ENCODE measurements at places on chromosomes 5 and 9.

DNA sequence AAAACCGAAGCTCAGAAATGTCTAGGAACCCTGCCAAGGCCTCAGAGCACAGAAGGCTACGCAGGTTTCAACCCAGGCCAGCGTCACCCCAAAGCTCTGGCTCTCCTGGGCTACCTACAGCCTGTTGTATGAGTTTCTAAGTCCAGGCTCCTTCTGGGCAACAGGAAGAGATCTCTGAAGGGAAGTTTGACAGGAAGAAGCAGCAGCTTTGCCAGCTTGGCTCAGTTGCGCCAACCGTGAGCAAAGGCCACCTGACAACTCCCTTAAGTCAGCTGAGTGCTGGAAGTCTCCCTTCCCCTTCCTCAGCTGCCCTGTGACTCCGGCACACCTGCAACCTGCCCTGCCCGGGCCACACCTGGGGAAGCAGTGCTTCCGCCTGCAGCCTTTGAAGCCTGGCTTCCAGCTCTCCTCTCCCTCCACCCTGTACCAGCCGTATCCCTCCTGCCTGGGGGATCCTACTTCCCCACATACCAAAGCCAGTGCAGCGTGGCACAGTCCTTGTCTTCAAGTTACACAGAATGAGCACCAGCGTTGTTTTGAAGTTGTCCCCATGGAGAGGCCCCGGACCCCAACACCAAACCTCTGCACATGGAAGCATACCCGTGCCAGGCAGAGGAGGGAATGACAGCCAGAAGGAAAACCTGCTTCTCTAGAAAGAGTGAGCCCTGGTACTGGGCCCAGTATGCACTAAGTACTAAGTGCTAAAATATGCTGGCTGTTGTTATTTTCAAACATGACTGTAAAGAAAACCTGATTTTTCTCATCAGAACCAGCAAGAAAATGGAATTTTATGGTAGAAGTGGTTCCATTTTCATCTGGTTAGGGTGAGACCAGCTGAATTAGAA, 36.5 kb downstream of the SHB start:
- H3K4me3 ChIP-seq = no peak overlapping the region
- H3K36me3 ChIP-seq = no peaks in the 10 kb centered on the region
- peaks cover 6% of the 10 kb centered on the region for H3K4me1 ChIP-seq
- peaks cover 14% of the 10 kb centered on the region for H3K27me3 ChIP-seq
- no peak for DNase-seq
- peak overlapping the region; percentile 41 for H3K27ac ChIP-seq

GRCh38 chr9:79644601-79645000, 72.8 kb downstream of the TLE4 start:
- peak overlapping the region; percentile 12 for H3K27ac ChIP-seq
- DNase-seq = no peak
- peaks cover 14% of the 10 kb centered on the region for H3K4me1 ChIP-seq
- H3K36me3 ChIP-seq = peaks cover 2% of the 10 kb centered on the region
- no peak overlapping the region for H3K4me3 ChIP-seq

DNA sequence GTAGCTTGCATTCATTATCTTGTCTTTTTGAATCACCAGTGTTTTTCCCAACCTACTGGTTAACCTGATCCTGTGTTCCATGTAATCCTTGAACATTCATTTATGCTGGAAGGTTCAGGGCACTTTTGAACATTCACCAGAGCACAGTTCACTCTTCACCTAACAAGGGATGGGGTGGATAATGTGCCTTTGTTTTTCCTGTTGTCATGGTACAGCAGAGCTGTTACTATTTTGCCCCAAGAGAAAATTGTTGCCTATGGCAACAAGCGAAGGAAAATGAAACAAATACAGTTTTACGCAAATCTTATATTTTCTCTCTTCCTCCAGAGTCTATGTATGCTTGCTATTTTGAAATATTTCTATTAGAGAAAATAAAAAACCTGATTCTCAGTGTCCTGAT, 60.3 kb upstream of the RIOK2 start:
- H3K27ac ChIP-seq = no peak overlapping the region
- DNase-seq = no peak
- no peaks in the 10 kb centered on the region for H3K27me3 ChIP-seq
- H3K4me1 ChIP-seq = no peaks in the 10 kb centered on the region

GRCh38 chr9:32463500-32464293, 62.3 kb downstream of the RIGI start:
- no peak overlapping the region for H3K4me3 ChIP-seq
- DNase-seq = no peak

DNA sequence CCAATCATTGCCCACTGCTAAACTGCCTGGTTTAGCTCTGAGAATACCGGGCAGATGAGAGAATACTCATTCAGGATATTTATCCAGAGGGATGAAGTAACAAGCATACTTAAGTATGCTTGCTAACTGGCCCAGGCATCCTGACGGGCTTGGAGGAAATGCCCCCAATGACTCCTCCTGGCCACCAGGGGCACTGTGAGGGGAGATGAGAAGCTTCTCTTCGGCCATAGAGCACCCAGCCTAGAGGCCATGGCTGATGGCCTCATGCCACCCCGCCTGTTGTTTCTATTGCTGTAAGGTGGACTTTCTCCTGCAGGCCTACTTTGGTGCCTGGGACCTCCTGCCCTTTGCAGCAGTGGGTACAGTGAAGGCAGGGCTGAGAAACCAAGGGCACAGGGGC, 134.5 kb upstream of the FSTL4 start:
- H3K4me3 ChIP-seq = no peak overlapping the region
- peaks cover 51% of the 10 kb centered on the region for H3K27me3 ChIP-seq
- H3K4me1 ChIP-seq = no peaks in the 10 kb centered on the region
- H3K36me3 ChIP-seq = no peaks in the 10 kb centered on the region
- no peak overlapping the region for H3K27ac ChIP-seq

GRCh38 chr9:126379661-126380360, 53.2 kb downstream of the MVB12B start:
- H3K36me3 ChIP-seq = peaks cover 7% of the 10 kb centered on the region
- DNase-seq = no peak

GRCh38 chr5:35041261-35041660, 6.5 kb downstream of the AGXT2 start:
- peaks cover 59% of the 10 kb centered on the region for H3K27me3 ChIP-seq
- H3K36me3 ChIP-seq = no peaks in the 10 kb centered on the region
- H3K27ac ChIP-seq = no peak overlapping the region
- H3K4me1 ChIP-seq = no peaks in the 10 kb centered on the region
- DNase-seq = no peak

DNA sequence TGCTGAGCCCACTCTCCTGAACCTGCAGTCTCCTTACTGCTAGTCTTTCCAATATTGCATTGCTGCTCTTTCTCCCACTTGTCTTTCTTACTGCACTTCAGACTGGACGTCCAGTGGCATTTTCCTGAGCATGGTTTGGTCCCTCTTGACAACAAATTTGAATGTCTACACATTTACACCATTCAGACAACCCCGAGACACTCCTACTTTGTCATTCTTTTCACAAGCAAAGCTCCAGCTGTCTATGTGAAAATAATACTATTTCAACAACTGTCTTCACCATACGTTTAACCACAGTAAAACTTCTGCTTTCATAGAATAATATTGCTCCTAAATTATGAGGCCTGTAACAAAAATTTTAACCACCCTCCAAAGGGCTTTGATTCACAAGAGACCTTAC, 10.4 kb upstream of the APTX start:
- no peak overlapping the region for H3K4me3 ChIP-seq
- no peaks in the 10 kb centered on the region for H3K27me3 ChIP-seq
- DNase-seq = no peak
- peaks cover 3% of the 10 kb centered on the region for H3K36me3 ChIP-seq
- H3K27ac ChIP-seq = no peak overlapping the region
